Right kidney (tissue), 9 donors: ENCODE measurements at places on chromosomes 2 and 18.
A peak's percentile ranks its signal among the peaks of the same experiment; 100 is the strongest.

GRCh38 chr2:7825591-7826312 is 856.1 kb upstream of the ID2 start:
- no peak for DNase-seq

- peak; percentile 46 for DNase-seq
Observed at GRCh38 chr18:79380816-79381806, 14.6 kb upstream of the NFATC1 start.

DNA sequence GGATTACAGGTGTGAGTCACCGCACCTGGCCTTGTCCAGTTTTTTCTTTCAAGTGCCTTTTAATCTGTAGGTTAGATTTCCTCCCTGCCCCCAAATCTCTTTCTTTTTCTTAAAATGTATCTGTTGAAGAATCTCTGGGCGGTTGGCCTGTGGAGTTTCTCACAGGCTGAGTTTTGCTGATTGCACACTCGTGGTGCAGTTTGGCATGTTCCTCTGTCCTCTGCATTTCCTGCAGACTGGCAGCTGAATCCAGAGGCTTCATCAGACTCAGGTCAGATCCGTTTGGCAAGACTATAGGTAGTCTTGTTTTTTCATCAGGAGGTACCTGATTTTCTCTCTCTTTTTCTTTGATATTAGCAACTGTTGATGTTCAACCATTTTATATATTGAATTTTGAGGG is 5.5 kb downstream of the CASP10 start:
- no peak for DNase-seq

GRCh38 chr2:28085201-28085600 is 194.7 kb downstream of the BABAM2 start:
- DNase-seq, result no peak

DNA sequence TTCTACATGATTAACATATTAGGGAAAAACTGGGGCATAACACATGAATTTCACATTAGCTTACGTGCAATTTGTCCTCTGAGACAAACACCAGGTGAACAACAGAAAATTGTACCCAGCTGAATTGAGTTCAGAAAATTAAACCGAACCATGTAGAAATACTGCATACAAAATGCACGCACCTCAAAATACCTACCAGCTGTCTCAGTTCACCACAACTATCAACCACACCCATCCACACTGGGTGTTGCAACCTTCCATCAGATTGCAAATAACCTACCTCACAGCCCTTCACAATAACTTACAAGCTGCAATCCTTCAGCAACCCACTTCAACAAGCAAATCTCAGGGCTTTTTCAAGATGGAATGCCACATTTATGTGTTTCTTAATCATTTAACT is 55.9 kb downstream of the UNC50 start:
- DNase-seq, result no peak

- no peak for DNase-seq
Observed at GRCh38 chr2:203361922-203362321, 33.7 kb downstream of the ABI2 start.

DNA sequence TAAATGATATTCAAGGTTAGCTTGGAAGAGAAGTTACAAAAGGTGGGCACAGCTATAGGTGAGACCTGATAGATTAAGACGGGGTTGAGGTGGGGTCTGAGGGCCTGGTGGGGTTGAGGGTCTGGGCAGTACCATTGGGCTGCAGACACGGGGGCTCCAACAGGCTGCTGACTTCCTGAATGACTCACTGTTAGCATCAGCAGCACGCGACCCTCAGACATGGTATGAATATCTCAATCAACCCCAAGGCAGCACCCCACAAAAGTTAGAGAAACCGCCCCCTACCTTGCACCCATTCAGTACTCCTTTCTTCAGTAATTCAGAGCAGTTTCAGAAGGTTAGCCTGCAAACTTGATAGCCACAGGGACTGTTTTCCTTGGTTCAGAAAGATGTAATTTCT is 10.8 kb upstream of the NCK2 start:
- no peak for DNase-seq

- no peak for DNase-seq
Observed at GRCh38 chr2:48425402-48425801, 104.6 kb upstream of the STON1 start.

DNA sequence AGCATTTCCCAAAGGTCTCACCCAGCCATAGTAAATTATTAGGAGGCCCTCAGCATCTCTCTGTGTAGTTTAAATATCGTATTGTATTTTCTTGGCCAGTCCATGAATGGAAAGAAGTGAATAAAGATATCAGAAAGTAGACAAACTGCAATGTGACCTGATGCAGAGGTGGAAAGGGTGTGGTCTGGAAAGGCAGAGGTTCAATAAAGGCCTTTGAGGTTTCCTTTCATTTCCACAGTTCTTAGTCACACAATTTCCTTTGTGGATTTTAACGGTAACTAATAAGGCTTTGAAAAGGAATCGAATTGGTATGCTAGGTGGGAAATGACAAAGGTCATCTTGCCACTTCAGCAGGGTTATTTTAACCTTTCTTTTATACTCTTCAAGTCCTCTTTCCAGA is 20.1 kb upstream of the WIPF1 start:
- no peak for DNase-seq

DNA sequence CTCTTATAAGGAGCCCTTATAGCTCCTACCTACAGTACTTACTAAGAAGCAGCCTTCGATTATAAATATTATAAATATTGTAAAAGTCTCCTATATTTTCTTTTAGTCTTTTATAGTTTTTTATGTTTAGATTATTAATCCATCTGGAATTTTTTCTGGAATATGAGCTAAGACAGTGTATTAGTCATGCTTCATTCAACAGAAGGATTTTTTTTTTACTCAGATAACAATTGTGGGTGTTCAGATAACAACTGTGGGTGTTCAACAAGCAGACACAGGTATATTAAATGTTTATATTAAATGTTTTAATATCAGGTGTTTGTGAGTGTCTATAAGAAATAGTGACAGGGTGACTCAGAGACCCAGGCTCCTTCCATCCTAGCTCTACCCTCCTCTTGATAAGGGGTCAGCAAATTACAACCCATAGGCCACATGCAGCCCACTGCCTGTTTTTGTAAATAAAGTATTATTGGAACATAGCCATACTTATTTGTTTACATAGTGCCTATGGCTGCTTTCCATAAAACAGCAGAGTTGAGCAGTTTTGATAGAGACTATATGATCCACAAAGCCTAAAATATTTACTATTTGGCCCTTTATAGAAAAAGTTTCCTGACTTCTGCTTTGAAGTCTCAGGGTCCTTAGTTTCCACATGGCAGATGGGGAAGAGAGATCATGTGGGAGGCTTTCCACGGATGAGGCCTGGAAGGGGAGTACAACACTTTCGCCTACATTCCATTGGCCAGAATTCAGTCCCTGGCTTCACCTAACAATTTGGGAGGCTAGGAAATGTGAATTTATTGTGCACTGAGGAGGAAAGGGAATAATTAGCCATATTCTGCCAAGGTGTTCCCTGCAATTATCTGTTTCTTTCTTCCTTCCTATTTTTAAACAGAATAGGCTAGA is 4.3 kb upstream of the SPATS2L start:
- no peak for DNase-seq

DNA sequence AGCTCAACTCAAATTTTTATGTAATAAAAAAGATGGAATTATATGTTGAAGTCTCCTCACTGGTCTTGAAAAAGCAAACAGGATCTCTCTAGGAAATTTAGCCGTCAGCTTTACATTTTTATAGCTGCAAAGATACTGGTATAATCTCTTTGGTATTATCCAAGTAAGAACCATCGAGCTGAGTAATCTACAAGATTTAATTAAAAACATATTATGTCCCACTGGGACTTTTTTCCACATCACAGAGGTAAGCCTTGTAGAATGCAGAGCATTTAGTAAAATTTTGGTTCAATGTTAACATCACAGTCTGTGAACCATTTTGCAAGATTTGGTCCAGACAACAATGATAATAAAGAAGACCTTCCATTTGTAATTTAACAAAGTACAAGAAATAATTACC is 162.6 kb upstream of the SLC39A10 start:
- DNase-seq, result no peak

- no peak for DNase-seq
Observed at GRCh38 chr2:152063325-152063924, 35.4 kb downstream of the CACNB4 start.

DNA sequence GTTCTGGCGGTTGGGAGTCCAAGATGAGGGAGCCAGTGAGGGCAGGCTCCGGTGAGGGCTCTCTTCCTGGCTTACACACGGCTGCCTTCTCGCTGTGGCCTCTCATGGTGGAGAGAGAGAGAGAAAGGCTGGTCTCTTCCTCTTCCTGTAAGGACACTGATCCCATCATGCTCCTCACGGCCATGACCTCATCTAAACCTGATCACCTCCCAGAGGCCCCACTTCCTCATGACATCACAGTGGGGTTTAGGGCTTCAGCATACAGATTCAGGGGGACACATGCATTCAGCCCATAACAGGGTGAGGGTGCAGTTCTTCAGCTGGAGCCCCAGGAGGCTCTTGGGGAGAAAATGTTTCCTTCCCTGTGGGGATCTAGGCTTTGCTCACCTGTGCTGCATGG is 29.2 kb downstream of the AGAP1 start:
- no peak for DNase-seq

DNA sequence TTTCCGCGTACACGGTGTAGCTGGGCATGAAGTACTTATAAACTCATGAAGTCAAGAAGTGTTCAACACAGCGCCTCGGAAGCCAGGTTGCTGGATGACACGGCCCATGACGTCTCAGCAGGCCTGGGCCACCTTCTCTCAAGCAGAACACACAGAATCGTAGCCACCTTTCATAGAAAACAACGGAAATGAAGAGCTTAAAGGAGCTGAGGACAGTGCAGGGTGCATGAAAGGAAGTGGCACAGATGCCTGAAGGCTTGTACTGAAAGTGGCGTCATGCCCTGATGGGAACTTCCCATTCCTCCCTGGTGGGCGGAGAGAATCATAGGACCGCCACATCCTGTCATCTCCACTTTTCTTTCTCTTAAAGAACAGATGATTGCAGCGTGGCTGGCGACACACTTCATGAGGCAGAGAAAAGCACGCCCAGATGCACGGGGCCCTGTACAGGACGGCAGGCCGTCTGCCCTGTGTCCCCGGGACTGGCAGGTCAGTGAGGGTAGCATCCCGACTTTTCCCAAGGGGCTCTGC is 31.1 kb downstream of the HDAC4 start:
- DNase-seq, result no peak

- DNase-seq, result no peak
Observed at GRCh38 chr2:218035463-218036100, 32.8 kb upstream of the TNS1 start.

GRCh38 chr2:191656391-191656790 is 21.5 kb upstream of the NABP1 start:
- DNase-seq, result no peak

GRCh38 chr2:237766340-237766739 is 32.2 kb upstream of the RBM44 start:
- no peak for DNase-seq

DNA sequence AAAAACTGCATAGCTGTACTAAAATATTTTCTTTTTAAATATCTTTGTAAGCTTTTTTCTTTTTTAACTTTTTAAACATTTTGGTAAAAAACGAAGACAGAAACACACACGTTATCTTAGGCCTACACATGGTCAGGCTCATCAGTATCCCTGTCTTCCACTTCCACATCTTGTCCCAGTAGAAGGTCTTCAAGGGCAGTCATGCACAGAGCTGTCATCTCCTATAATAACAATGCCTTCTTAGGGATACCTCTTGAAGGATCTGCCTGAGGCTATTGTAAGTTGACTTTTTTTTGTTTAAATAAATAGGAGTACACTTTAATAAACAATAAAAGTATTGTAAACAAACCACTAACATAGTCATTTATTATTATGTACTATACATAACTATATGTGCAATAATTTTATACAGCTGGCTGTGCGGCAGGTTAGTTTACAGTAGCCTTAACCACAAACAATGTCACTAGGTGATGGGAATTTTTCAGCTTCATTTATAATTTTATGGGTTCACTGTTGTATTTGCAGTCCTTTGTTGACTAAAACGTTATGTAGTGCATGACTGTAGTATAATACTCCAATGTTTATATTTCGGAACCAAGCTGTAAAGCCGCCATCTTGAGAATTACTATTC is 124.4 kb downstream of the MAP4K4 start:
- no peak for DNase-seq

DNA sequence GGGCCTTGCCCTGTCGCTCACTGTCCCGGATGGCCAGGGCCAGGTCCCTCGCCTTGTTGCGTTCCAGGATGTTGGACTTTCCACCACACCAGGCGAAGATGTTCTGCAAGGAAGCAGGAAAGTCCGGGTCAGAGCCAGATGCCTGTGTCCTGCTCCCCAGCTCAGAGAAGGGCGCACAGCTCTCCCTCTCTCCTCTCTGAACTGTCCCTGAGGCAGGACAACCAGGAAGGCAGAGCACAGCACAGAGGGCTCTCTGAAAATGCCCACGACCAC is 11.0 kb downstream of the CAPG start:
- no peak for DNase-seq

DNA sequence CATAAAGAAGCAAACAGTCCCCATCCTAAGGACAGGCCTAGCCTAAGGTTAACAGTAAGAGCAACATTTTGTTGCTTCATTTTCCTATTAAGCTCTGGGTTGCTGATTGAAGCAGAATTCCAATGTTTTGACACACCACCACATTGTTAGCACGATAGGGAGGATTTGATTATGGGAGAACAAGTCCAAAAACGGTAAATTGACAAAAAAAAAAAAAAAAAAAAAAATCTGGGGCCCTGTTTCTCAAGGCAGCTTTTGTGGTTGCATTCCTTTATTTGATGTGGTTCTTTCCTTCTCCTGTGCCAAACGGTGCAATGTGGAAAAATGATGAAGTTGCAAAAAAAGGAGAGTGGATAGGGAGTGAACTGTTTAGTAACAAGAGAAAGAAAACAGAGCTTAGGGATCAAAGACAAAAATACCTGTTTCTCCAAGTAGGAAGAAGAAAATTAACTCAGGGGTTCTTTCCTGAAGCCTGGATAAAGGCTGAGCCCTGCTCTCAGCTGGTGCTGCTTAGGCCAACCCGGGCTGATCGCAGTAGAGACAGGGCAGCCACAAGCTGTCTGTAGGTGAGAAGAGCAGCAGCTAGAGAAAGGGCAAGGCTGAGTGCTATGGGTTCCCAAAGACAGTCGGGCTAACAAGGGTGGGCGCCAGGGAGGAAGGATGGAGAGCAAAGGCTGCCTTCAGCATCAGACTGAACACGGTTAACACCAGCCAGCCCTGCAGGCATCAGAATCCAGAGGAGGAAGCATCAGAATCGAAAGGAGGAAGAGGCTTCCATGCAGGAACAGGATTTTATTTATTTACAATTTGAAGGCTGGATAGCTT is 167.8 kb upstream of the FOSL2 start:
- DNase-seq, result no peak

DNA sequence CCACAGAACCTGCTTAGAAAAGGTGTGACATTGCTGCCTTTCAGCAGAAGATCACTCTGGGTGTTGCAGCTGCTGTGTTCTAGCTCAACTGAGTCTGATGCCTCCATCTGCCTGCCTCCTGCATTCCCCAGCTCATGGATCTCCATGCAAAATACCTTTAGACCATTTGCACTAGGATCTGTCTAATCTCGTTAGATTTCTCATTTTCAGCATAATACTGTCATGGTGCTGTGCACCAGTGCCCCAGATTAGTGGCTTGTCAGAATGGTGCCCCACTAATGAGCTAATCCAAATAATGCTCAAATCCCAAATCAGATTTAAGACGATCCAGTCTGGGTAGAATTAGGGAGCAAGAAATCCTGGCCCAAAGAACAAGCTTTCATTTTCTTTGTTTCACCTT is 284.4 kb upstream of the PARD3B start:
- no peak for DNase-seq
